HTR-8/SVneo (cell line): ENCODE measurements at places on chromosomes 3 and 15.

GRCh38 chr15:63381301-63382204, at the start of gene CA12:
Gene CA12 (minus strand): TSS chr15:63381846. CDS start chr15:63381720, 126 bp downstream.
- DNase-seq = peak; percentile 31

DNA sequence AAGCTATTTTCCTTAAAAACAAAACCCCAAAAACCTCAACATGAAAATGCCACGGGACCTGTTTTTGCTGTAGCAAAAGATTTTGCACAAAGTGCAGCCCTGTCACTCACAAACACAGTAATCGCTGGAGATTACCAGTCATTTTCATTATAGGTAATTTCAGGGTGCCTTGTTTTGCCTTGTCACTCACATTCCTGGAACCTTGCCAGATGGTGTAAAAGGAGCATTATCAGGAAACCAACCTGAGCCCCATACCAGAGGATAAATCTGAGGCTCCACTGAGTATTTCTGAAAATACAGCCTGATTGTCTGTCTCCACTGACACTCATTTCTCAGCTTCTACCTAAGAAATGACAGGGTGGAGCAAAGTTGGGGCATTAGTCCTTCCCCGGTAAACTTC, 791.3 kb upstream of the LMCD1 start:
- DNase-seq = no peak

DNA sequence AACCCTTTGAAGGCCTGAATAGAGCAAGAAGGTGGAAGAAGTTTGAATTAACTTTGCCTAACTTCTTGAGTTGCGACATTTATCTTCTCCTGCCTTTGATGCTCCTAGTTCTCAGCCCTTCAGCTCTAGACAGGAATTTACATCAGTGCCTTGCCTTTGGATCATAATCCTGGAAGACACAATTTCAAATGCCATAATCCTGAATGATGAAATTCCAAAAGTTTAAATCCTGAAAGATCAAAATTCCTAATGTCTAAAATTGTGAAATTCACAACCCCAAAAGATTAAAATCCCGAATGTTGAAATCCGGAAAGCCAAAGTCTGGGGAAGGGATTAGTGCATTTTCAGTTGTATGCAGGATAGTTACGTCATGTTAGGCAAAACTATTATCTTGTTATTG, 166.6 kb upstream of the PDZRN3 start:
- no peak for DNase-seq

- DNase-seq = peak; percentile 11
Measured at GRCh38 chr15:44102675-44103254, 92.3 kb downstream of the FRMD5 start.

DNA sequence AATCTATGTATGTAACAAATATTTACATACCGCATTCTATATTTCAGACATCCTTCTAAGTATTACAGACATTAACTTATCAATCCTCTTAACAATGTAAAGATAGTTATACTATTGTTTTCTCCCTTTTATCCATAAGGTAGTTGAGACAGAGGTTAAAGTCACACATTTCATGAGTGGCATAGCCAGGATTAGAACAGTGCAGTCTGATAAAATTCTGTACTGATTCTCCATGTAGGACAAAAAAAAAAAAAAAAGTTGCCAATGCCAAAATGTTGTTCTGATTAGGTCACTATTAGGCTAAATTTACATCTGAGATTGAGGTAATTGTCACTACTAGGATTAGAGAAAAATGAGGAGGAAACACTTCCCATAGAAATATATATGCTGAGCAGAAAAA, 629.2 kb downstream of the OTOL1 start:
- DNase-seq = no peak

- peak; percentile 7 for DNase-seq
Measured at GRCh38 chr15:23039917-23040281, 530 bp upstream of the TUBGCP5 start.
